Stimulated activated CD8-positive, alpha-beta memory T cell treated with anti-CD3 and anti-CD28 coated beads, Interleukin-12 subunit alpha, Interleukin-12 subunit beta, amount 100 ng/mL, for 1 hour (primary cell): ENCODE measurements at places on chromosomes 2 and 18.

DNA sequence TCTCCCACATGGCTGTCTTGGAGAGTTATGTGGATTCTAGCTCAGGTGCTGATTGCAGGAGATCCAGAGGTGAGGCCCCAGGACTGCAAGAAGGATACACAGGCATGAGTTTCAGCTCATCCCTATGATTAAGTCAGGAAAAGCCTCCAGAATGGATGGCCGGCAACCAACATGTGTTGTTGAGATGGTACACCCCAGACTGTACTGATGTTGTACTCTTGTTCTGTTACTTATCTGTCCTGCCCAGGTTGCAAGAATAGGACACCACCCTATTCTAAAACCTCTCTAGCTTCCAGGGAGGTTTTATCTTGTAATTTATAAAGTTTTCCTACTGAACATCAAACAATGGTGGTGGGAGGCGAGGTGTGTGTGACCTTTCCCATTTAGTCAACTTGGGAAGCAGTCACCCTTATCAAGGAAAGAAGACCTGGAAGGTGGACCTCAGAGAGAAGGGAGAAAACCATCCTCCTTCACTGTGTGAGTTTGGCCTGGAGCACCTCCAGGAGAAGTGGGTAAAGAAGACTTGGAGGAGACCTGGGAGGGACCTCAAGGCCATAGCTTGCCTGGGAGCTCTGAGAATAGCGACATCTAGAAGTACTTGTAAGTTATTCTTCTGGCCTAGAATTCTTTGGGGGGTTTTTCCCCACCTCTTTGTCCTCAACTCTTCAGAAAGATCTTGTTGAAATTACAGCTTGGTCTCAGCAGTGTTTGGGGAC lies 8.6 kb downstream of the FAM124B start:
- DNase-seq = no peak

GRCh38 chr2:1421731-1422130 lies 8.5 kb downstream of the TPO start:
- DNase-seq = no peak

DNA sequence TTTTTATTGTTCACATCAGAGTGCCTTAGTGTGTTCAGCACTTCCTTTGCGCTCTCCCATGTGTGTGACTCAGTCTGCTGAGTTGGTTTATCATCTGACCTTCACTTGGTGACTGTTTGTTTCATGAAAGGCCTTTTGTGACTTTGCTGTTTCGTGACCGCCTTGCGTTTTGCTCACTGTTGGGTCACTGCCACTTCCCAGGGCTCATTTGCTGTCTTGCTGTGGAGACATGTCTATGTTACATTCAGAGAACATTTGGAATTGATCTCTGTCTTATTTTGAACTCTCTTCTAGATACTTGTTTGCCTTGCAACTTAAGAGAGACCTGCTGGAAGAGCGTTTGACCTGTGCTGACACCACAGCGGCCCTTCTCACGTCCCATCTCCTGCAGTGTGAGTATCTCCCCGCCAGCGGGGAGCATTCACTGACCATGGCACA lies 54.7 kb downstream of the FARP2 start:
- no peak for DNase-seq

DNA sequence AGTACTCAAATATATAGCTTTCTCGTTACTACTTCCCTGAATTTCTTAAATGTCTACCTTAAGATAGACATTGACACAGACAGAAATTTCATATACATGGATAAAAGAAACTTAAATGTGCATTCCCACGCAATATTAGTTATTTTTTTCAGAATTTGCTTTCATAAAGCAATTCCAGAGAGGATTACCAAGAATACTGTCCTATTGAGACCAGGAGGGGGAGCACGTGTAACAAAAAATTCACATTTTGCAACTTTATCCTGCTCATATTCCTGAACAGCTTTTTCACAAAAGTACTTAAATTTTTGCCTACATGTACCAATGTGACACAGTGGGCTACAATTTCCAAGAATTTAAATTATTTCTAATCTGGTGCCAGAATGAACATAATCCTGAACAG lies 30.7 kb upstream of the ERCC3 start:
- DNase-seq = no peak

GRCh38 chr2:205714789-205715720 lies 32.8 kb downstream of the NRP2 start:
- DNase-seq = no peak

GRCh38 chr2:233418761-233419546 lies 64.7 kb downstream of the DGKD start:
- no peak for DNase-seq

GRCh38 chr2:127423478-127423843 lies 5.2 kb downstream of the PROC start:
- DNase-seq = no peak

- DNase-seq = no peak
Observed at GRCh38 chr2:227397562-227397961, 9.8 kb upstream of the SCYGR1 start.

- DNase-seq = no peak
Observed at GRCh38 chr2:36698993-36699392, 2.5 kb downstream of the VIT start.

DNA sequence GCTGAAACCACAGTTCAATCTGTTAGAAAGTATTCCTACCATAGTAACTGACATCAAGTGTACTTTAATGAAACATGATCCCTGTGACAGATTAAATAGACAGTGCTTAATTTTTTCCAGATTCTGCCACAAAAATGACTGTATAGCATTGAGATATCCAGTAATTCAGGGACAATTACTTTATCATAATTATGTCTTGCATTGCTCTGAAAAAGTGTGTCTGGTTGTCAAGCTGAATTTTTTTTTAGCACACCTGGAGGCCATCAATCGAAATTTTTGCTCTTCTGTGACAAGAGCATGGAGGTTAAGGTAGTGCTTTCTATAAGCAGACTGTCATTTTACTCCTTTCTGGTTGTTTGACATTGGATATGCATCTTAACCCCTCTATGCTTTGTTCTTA lies 1083.8 kb upstream of the NRXN1 start:
- DNase-seq = no peak

DNA sequence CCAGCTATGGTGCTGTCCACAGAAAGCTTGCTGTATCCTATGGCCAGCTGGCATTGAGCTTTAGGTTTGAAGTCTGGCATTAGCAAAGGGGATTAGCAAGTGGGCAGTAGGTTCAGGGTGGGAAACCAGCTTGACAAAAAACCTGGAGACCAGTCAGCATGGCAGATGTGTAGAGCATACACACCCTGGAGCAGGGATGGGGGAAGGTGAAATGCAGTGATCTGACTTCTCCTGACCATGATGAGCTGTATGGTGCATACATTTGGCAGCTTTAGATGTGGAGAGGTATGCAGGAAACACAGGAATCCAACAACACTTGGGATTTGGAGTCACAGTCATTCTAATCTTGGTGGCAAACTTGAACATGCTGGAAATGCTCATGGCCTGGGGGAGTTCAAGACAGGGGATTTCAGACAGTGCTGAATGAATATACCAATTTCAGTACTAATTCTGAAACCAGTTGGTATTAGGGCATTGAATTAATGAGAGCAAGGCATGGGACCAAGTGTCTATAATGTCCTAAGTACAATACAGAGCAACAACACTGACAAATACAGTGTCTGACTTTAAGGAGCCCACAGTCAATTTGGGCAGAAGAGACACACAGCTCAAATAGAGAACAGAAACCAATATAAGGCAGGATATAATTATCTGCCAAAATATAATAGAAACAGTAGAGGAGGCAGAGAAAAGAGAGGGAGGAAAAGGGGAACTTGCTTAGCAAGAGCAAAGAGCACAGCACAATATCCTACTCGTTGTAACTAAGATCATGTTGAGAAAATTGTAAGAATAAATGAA lies 11.8 kb downstream of the ARHGAP15 start:
- no peak for DNase-seq

DNA sequence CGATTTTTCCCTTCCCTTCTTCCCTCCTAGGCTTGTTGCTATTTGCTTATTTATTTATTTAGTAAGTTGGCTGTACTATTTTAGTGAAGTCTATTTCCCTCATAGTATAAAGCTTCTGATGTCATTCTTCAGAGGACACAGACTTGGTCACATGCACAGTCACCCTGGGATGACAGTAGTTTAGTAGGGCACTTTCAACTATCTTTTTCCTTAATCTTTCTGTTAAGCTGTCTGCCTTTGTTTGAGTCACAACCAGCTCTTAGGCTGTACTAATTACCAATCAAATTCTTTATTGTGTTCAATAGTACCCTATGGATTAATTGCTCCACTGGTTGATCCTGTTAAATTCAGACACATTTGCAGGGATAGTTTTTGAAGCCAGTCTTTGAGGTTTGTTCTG lies 26.9 kb upstream of the RAB31 start:
- DNase-seq = no peak

DNA sequence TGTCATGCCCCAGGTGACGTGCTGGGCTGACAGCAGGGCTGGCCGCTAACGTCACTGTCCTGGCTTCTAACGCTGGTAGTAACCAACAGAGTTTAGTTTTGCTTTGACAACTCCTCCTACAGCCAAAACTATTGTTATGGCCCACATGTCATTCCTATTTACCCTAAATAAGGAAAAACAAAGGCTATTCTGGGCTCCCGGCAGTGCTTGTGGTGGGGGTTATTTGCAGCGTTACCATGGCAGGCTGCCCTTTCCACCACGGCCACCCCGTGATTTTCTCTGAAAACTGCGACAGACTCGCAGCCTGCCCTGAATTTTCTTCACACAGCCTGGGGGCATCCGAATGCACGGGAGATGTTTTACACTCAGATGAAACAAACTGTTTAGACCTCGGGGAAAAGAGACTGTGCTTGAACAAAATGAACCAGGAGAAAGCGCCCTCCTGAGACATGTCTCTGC lies 115.2 kb downstream of the FAM210A start:
- no peak for DNase-seq

- DNase-seq = no peak
Observed at GRCh38 chr2:104766683-104767082, 87.2 kb upstream of the POU3F3 start.

- DNase-seq = no peak
Observed at GRCh38 chr2:56232912-56233311, 49.1 kb downstream of the CCDC85A start.

GRCh38 chr18:49061991-49062831 lies 111.4 kb upstream of the SMAD7 start:
- no peak for DNase-seq

DNA sequence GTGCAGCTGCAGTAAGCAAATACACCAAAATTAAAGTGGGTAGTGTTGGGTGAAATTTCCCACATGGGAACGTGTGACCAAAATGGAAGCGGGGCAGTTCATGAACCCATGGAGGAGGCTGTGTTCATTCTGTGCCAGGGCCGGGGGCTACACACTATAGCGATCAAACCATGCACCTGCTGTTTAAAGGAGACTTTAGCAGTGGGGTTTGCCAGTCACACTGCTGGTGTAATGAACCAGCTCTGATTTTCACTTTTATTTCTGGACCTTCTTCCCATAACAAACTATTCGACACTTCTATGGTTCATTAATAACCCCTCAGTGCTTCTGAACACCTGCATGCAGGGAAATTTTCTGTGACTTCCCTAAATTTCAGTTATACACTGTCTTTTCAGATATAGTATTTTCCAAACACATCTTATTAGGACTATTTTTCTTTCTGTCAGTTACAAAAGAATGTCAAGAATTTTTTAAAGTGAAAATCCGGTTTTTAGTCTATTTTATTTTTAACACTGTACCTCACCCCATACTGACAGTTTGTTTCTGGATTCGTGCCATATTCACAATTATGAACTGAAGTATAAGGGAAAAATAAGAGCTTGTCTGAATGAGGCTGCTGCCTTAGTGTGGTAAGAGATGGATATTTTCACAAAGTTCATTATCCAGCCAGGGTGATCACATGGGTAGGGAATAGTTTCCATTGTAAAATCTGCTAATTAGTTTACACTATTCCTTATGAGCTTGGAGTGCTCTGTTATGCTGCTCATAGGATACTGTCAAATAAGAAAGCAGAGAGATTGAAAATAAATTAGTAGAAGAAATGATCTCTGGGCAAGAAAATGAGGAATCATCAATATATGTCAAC lies 111.3 kb upstream of the CAVIN2 start:
- no peak for DNase-seq

DNA sequence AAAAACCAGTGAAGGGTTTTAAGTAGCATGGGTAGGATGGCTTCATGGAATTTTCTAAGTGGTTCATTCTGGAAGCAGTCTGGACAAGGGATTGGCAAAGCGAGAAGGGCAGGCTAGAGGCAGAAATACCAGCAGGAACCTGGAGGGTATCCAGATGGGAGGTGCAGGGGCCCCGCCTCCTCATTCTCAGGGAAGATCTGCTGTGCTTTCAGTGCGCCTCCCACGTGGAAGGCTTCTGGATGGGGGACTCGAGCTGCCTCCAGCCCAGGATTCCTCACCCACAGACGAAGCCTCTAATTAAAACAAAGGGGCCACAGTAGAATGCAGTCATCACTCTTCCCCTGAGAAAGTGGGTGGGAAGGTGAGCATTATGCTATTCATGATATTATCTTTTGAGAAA lies 79.8 kb downstream of the VSNL1 start:
- DNase-seq = no peak

DNA sequence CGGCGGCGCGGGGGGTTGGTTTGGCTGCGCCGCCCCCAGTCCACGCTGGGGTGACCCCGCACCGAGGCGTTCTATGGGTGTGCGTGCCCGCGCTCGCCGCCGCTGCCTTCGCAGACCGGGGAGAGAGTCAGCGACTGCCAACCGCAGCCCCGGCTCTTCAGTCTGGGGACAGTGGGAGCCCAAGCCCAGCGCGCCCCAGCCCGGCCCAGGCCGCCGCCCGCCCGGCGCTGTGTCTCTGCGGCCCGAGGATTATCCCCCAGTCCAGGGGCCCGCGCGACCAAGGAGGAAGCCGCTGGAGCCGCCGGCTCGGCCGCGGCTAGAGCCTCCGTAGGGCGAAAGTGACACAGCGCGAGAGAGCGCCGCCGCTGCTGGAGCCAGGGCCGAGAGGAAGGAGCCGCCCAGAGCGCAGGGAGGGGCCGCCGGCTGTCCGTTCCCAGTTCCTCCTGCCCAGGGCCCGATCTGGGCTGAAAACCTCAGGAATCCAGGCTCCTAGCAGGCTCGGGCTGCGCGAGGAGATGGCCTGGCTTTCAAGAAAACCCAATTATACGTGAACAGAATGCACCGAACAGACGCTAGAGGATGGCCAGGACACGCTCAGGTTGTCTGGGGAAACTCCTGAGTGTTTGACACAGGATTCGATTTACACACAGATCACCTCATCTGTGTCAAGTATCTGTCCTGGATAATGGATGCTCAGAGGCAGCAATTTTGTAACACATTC lies 2.4 kb downstream of the CTIF start:
- DNase-seq = no peak

- DNase-seq = no peak
Observed at GRCh38 chr18:40935423-40935822, 1019.6 kb upstream of the PIK3C3 start.

- no peak for DNase-seq
Observed at GRCh38 chr2:15797939-15798281, 142.4 kb upstream of the MYCN start.

GRCh38 chr18:24726727-24727492 lies 266.5 kb downstream of the HRH4 start:
- peak; percentile 30 for DNase-seq
